ENCODE measurements at places on chromosomes 16 and 17. TPM values are rescaled to one million over a fixed set of nuclear protein-coding genes. Genes with fewer than 3 reads are reported as not detected.

Gene RPS6KB1
- total RNA-seq, result 65.8 TPM

Gene TADA2A
- 39.4 TPM for total RNA-seq

Gene OR1E2
- not detected for total RNA-seq

Gene CD300H
- not detected for total RNA-seq

Gene ATP2A1
- 8.4 TPM for total RNA-seq

Gene EME1
- total RNA-seq, result 42.9 TPM

Gene CD79B
- total RNA-seq, result 31.0 TPM

Gene TIMP2
- total RNA-seq, result 4.1 TPM

Gene MEOX1
- 0.36 TPM for total RNA-seq

Gene CDK10
- 66.6 TPM for total RNA-seq

Gene CPNE7
- total RNA-seq, result 11.4 TPM

Gene OTOP3
- total RNA-seq, result not detected

Gene PDILT
- total RNA-seq, result not detected

Gene ZMYND15
- not detected for total RNA-seq

Gene MARVELD3
- total RNA-seq, result not detected

Gene UTS2R
- 0.46 TPM for total RNA-seq

DNA sequence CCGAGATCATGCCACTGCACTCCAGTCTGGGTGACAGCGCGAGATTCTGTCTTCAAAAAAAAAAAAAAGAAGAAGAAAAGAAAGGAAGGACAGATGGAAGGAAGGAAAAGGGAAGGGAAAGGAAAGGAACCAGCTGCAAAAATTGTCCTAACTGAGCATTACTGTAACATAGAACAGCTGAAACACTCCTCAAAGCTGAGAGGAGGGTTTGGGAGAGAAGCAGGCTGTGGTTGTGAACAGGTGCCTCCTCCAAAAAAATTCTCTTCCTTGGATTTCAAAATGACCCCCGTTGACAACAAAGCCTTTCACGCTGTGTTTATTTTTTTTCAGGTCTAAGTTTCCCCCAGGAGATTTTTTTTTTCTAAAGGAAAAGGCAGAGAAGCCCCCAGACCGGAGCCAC, 541.4 kb downstream of the WWOX start:
- DNase-seq, result no peak

DNA sequence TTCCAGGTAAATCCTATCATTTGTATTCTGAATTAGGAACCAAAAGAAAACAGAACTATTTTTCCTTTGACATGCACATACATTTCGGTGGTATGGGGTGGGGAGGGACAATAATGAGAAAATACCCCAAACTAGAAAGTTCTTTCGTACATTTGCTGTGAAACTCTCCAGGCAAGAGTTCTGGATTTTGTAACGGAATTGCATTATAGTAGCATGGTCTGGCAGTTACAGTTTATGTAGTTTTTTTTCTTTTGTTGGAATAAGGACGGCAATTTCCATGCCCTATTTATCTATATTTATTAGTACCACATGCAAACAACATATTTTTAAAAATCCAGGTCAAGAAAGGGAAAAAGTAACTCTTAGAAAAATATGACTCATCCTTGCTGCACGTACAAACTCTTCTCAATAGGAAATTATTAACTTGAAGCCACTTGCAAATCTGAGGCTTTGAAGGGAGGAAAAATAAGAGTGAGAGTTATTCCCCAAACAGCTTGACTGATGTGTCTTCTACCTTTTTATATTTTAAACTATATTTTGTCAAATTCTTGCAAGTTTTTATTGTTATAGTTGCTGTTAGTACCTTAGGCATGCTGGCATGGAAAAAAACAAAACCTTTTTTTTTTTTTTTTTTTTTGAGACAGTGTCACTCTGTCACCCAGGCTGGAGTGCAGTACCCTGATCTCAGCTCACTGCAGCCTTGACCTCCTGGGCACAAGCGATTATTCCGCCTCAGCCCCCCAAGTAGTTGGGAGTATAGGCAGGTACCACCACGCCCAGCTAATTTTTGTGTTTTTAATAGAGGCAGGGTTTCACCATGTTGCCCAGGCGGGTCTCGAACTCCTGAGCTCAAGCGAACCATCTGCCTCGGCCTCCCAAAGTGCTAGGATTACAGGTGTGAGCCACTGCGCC, 69.3 kb downstream of the WWP2 start:
- DNase-seq, result no peak

DNA sequence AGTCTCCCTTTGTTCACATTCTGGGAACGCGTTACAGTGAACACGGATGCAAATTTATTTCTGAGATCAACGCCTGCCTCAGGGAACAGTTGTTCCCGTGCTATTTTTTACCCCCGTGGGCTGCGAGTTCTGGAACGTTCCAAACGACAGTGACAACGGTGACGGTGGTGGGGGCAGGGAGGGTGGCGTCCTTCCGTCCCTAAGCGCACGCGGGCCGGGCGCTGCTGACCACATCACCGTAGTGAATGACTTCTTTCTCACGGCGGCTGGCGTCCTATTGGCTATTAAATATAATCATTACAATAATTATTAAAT, 45.1 kb upstream of the SSTR5 start:
- no peak for DNase-seq

GRCh38 chr16:29883987-29884386, 15.4 kb downstream of the SEZ6L2 start:
- DNase-seq, result no peak

GRCh38 chr16:66503030-66503429, 46.9 kb downstream of the TK2 start:
- no peak for DNase-seq

DNA sequence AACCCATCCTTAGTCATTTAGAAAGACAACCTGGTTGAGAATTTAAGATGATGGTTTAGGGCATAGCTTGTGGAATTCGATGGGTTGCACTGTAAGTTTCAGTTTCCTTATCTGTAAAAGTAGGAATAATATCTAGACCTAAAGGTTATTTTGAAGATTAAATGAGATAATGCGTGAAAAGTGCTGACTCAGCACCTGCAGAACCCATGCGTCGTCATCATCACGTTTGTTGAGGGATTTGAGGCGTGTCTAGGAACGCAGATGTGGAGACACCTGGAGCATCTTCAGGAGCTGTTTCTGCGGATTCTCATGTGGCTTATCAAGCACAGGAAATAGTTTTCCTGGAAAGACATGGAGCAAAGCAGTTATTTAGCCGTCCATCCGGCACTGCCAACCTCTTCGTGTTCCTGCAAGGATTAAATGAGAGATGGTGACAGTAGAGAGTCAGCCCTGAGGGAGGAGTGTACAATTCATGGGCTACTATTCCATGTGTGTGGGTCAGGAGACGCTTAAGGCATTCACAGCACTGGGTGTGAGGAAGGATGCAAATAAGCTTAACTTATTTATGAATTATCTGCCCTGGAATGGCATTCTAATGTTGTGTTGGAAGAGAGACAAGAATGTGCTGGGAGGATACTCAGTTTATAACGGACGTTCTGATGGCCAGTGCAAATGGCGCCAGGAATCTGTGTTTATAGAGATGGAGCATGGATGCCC, 536.1 kb downstream of the MAF start:
- no peak for DNase-seq

- DNase-seq, result no peak
Observed at GRCh38 chr17:30095507-30096244, 20.9 kb upstream of the NSRP1 start.

GRCh38 chr17:48100160-48100559, 1.1 kb downstream of the CBX1 start:
- DNase-seq, result no peak

DNA sequence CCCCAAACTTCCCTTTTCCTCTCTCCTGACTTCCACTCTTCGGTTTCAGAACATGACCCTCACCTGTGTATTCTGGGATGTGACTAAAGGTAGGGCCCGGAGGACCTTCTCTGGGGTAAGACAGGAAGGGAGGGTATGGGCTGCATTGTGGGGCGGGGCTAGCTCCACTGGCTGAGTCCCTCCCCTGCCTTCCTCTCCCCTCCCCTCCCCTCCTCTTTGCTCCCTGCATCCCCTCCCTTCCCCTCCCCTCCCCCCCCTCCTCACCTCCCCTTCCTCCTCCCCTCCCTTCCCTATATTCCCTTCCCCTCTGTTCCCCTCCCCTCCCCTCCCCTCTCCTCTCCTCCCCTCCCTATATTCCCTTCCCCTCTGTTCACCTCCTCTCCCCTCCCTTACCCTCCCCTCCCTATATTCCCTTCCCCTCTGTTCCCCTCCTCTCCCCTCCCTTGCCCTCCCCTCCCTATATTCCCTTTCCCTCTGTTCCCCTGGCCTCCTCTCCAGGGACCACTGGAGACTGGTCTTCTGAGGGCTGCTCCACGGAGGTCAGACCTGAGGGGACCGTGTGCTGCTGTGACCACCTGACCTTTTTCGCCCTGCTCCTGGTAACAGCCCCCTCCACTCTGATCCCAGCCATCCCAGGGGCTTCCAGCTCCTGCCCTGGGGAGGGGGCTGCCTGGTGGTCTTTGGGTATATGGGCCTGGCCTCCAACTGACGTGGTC, 11.8 kb downstream of the ADGRG3 start:
- no peak for DNase-seq

GRCh38 chr17:14198575-14198974, 38.1 kb downstream of the CDRT15 start:
- DNase-seq, result no peak

DNA sequence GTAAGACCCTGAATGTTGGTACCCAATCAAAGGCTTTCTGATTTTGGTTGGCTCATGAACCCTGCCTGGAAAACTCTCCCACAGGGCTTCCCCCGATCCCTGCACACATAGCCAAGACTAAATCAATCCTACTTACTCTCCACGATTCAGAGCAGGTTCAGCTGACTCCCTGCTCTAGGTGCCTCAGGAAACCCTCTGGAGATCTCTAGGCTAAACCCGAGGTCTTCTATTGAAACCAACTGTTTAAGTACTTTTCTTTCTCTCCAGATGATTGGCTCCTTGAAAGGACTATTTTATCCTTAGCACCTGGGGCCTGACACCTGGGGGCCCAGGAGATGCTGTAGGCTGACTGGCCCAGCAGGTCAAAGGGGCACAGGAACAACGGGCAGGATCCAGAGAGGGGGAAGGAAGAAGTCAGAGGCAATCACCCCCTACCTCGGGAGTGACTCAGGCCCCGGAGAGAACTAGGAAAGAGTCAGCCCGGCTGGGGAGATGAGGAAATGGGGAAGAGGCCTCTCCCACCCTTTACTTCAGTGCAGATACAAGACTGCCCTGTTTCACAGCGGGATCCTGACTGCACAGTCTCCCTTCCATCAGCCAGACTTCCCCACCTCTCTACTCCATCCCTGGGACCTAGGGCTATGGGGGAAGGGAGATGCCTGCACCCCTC, 2.0 kb downstream of the TBC1D10B start:
- no peak for DNase-seq

DNA sequence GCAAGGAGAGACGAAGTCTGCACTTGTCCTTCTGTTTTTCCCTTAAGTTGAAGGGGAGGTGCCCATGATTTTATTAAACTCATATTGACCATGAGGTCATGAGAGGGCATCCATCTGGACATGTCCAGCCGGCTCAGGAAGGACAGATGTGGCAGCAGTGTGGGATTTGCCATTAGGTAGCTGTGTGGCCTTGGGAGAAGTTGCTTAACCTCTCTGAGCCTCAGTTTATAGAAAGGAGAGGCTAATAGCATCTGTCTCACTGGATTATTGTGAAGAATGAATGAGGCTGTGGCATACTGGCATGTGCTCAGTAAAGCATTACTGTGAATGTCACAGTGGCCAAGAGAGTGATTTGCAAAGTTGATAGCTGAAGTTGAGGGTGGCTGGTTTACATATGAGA, 1.2 kb downstream of the TIMM22 start:
- no peak for DNase-seq

- DNase-seq, result no peak
Observed at GRCh38 chr17:1043601-1044251, 46.8 kb downstream of the TIMM22 start.

GRCh38 chr17:19248151-19248927, 11.2 kb downstream of the EPN2 start:
- no peak for DNase-seq

- no peak for DNase-seq
Observed at GRCh38 chr17:79658811-79659207, 48.0 kb upstream of the RBFOX3 start.

- DNase-seq, result no peak
Observed at GRCh38 chr16:54268766-54269165, 17.8 kb downstream of the IRX3 start.

DNA sequence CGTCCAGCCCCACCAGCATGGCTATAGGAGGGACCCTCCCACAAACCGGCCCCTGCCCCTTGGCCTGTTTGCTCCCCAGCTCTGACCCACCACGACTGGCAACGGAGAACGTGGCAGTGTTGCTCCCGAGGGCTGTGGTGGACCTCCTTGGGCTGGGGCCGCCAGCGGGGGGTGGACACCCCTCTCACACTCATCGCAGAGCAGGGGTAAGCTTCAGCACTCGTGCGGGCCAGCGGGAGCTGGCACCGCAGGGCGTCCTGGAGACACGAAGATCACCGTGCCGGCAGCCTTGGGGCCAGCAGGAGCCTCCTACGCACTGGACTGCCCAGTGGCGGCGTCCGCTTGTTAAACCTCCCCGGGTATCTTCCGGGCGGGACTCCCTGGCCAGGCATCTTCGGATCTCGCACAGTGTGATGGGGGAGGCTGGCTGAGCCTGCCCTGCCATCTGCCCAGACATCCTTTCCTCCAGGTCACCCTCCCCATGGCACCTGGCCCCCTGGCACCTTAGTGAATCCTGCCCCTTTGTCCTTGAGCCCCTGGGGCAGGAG, 53.5 kb downstream of the ABR start:
- DNase-seq, result no peak

DNA sequence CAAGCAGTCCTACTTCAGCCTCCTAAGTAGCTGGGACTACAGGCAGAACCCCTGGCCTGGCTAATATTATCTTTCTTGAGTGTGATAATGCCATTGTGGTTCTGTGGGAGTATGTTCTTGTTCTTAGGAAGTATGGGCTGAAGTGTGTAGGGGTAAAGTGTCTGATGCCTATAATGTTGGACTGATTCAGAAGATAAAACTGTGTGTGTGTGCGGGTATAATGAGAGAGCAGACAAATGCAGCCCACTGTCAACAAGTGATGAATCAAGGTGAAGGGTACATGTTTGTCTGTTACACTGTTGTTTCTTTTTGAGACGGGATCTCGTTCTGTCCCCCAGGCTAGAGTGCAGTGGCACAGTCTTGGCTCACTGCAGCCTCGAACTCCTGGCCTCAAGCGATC, 127.5 kb downstream of the CLEC16A start:
- DNase-seq, result no peak

DNA sequence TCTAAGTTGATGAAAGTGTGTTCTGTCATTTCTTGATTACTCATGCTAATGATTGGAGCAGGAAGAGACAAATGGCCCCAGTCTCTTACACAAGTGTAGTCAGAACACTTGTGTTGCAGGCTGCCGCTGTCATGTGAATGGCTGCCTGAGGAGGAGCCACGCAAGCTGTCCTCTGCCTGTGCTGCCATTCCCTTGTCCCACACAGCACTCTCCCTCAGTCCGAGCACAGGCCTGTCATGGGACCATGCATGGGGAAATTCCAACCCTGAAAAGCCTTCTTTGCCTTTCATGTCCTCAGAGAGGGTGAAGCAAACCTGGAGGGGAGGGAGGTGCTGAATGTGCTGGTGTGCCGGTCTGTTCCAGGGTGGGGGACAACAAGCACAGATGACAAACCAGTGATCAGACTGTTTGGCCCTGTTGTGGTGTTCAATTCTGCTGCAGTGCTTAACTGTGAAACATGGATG, 109.4 kb downstream of the MRTFB start:
- no peak for DNase-seq

- no peak for DNase-seq
Observed at GRCh38 chr16:66271074-66272060, 95.1 kb upstream of the CDH5 start.

- no peak for DNase-seq
Observed at GRCh38 chr17:14061666-14062560, 7.4 kb upstream of the COX10 start.

GRCh38 chr16:88338111-88338510, 44.6 kb upstream of the ZNF469 start:
- no peak for DNase-seq

- no peak for DNase-seq
Observed at GRCh38 chr17:61411261-61412142, 11.9 kb downstream of the TBX2 start.
